Right ventricle myocardium superior (tissue), 1 donor: ENCODE measurements at places on chromosomes 7 and 10.

- no peak for DNase-seq
These were observed 116.1 kb downstream of the PARD3 start for GRCh38 chr10:34698979-34699378.

- no peak for DNase-seq
These were observed 21.8 kb downstream of the BRI3 start for GRCh38 chr7:98303176-98303865.

- no peak for DNase-seq
These were observed 107.7 kb downstream of the FAM53B start for GRCh38 chr10:124636271-124636995.

DNA sequence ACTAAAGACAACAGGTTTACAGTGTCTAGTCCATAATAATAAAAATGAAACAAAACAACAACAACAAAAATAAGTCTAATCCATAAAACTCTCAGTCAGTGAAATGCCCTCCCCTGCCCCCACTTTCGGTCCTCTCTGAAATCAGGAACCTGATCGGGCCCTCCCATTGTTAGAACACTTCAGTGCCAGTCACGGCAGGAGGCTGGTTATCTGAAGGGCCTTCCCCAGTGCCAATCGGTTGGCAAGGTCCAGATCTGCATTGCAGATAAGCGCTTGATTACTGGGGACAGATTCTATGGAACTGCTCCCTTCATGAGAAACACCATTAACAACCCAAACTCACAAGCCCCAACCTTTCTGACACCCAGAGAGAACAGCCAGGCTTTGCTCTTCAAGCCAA is 72.2 kb upstream of the EEPD1 start:
- DNase-seq = no peak

GRCh38 chr7:12888717-12889116 is 201.3 kb downstream of the ARL4A start:
- DNase-seq = no peak

- no peak for DNase-seq
These were observed 32.2 kb upstream of the GARS1 start for GRCh38 chr7:30562498-30562897.

- DNase-seq = peak; percentile 30
These were observed 9.3 kb downstream of the TBATA start for GRCh38 chr10:70775679-70776454.

- no peak for DNase-seq
These were observed 361.1 kb downstream of the GLRX3 start for GRCh38 chr10:130497056-130498010.

GRCh38 chr7:139526578-139527544 is 3.4 kb downstream of the CLEC2L start:
- DNase-seq = no peak

DNA sequence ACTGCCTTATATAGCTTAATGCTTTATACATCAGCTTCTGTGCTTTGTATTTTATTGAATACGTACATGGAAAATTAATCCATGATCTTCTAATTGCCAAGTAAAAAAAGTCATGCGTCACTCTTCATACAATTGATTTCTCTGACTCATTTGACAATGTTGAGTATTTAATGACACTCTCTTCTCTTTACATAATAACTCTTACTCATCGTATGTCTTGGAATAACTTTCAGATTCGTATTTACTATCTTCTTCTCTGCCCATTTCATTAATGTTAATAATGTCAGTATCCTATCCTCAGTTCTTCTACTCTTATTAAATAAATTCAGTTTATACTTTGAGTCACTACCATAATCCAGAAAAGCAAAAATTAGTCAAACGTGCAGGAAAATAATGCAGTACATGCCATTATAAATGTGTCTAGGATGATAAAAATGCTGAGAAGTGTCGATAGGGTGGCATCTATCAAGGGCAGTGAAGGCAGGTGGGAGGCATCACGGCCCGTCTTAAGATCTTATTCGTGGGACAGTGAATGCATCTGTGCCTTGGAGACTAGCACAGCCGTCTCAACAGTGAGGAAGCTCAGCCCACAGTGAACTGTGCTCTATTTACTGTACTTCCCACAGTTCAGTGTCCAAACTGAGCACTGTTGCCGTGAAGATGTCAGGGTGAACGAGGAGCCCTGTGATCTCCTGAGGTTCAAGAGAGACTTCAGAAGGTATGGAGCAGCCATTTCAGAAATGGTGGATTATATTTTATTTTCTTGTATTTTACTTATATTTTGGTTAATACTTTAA is 39.8 kb upstream of the AKR1E2 start:
- DNase-seq = no peak

DNA sequence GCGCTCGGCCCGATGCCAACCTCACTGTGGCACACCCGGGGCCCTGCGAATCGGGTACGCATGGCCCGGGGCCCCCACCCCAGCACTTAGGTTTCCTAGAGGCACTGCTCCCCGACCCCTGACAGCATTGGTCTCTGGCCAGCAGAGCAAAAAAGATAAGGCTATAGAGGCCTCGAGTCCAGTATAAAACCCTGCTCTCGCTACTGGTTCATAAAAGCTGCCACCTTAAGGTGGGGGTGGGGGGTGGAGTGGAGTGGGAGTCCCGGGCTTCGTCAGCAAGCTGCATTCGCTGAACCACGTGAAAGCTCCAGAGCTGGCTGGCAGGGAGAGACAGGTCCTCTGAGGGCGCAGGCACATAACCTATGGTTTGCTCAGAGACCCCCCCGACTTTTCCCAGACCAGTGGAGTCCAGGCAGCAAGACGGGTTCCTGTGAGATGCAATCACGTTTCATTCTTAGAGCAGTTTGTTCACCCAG is 1.3 kb downstream of the KAZALD1 start:
- DNase-seq = no peak

GRCh38 chr7:25496476-25497368 is 268.4 kb upstream of the NPVF start:
- DNase-seq = no peak

GRCh38 chr10:33331379-33331694 is 3.1 kb downstream of the NRP1 start:
- no peak for DNase-seq

DNA sequence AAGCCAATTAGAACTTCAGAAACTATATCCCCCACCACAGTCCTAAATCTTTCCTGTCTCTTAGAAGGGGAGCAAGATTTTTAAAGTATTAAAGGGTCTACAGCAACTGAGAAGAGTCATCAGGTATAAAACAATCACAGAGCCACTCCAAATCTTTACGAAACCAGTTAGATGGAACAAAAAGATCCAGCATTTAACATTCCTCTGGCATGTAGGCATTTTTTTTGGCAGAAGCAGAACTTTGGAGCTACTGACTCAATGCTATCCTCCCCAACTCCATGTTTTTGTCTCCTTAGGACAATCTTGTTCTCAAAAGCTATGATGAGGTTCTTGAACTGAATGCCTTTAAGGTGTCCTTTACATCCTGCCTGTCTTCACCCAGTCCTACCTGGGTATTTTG is 333.3 kb downstream of the PRPF18 start:
- DNase-seq = no peak

DNA sequence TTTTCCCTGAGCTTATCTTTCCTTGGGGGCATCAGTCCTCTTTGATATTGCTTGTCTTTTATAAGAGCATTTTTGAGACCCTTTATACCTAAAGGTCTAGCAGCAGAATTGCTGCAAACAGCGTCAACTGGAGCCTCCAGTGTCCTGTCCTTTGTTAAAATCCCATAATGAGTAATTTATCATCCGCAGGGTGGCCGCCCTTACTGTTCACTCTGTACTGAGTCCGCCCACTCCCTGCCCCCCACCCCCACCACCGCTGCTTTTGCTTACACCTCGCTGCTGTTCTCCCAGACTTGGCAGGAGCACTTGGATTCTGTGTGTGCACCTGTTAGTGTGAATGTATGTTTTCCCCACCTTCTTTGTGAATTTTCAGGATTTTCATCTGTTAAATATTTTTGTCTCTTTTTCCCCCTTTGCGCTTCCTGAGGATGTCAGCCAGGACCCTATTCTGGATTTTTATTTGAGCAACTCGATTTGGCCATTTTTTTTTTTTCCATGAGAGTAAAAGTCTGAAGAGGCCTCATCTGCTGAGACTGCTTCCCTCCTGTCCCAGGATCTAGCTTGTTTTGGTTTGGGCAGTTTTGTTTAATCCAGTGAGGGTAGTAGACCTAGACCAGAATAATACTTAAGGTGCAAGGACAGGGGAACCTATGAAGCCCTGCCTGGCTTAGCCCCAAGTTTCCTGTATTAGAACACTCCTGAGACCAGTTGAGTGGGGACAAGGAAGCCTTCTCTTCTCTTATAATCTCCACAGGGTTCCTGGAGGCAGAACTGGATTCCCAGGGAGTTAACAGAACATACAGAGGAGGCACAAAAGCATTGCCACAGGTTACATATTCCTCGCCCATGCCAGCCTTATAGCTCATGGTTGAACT is 8.2 kb downstream of the AGFG2 start:
- DNase-seq = no peak

DNA sequence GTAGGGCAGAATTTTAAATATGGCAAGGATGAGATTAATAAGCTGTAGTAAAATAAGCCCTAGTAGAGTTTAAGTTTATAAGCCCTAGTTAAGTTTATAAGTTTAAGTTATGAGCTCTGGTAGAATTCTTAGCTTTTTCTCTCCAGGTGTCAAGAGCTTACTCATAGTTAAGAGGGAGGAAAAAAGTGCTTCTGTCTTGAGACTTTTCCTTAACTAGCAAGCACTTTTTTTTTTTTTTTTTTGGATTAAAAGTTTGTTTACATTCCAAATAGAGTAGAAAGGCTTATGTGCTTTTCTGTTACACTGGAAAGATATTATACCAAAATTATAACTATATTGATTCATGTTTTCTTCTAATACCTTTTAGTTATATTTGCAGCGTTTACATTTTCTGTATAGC is 25.5 kb upstream of the MPP7 start:
- DNase-seq = no peak

DNA sequence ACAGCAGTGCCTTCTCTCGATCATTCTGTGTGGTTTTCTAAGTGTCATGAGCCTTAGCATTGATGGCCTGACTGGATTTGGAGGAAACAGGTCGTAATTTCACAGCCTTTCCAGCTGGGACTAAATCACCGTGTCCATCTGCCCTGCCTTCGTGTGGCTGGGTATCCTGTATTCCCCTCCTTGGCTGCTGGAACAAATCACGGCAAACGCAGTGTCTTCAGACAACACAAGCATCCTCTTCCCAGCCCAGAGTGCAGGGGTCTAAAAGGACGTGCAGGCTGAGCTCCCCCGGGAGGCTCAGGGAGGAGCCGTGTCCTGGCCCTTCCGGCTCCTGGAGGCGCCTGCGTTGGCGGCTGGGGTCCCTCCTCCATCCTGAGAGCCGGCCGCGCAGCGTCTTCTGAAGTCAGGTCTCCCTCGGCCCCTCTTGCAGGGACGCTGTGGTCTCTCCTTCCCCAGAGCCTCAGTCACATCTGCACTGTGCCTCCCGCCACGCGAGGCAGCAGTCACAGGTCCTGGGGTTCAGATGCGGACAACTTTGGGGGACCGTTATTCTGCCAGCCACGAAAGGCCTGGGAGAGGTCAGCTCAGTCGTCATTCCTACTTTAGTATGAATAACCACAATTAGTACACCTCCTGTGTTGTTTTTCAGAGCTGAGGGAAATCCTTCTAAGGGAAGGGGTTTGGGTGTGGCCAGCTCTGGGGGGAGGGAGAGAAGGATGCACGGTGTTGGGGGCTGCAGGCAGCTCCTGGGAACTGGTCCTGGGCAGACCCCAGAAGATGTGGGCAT is 41.1 kb downstream of the FAM20C start:
- peak; percentile 71 for DNase-seq

GRCh38 chr7:20019757-20020432 is 197.3 kb downstream of the MACC1 start:
- no peak for DNase-seq

- peak; percentile 97 for DNase-seq
These were observed at the start of gene GRK5 for GRCh38 chr10:119207366-119207666. Gene GRK5 (plus strand): TSS chr10:119207571. CDS start chr10:119207918, 347 bp downstream.

GRCh38 chr10:132477398-132478340 is 59.9 kb upstream of the INPP5A start:
- DNase-seq = peak; percentile 31

DNA sequence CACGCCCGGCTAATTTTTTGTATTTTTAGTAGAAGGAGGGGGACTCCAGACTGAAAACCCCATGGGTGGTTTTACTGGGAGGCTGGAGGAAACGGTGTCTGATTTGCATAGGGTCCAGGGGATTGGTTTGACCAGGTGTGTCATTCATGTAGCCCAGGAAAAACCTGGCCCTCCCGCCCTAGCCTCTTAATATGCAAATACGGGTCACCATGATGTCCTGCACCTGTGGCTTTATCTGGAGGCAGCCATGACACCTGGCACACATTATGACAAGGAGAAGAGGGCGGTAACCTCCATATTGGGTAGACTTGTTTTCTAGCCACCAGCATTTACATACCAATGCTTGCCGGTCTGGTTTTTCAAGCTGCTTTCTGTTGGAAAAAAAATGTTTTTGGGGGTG is 68.0 kb downstream of the TRIL start:
- no peak for DNase-seq

- DNase-seq = no peak
These were observed 624.0 kb downstream of the NRG3 start for GRCh38 chr10:82498976-82499375.

DNA sequence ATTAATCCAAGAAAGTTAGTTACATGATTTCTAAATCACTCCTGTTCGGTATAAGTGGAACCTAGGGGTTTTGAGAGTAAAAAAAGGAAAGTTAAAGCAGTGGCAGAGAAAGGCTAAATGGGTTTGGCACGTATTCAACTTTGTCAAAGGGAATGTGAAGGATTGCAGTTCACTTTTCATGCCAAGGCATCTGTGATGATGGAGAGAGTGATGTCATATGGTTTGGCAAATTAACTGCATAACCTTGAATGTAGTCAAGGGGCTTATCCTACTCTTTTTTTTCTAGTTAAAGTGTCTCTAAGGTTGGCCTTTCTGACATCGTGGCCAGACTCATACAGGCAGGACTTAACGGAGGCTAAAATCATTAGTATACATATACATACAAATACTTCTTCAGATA is 277.8 kb downstream of the EXOC4 start:
- no peak for DNase-seq

DNA sequence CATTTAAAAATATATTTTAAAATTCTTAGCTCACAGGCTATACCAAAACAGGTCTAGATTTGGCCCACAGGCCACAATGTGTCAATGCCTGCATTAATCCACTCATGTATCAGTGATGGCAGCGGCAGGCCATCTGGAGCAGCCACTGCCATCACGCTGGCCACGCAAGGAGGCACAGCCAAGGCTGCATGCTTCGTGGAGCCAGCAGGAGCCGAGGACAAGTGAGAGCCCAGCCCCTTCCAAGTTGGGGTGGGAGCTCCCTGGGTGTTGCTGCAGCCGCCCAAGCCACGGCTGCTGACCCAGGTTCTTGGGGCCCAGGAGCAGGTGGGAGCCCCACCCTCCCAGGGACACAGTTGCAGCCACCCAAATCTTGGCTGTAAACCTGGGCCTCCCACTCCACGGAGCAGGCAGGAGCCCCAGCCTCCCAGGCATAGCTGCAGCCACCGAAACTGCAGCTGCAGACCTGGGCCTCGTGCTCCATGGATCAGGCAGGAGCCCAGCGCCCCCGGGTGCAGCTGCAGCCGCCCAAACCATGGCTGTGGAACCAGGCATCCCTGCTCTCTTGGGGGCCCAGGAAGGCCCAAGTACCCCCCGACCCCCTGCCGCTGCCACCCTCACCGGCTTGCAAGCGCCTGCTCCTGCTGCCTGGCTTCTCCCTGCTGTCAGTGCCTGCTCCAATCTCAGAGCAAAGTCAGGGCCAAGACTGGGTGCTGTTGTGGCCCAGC is 87.3 kb upstream of the CACUL1 start:
- DNase-seq = no peak
